Tibial nerve (tissue), 4 donors: ENCODE measurements at places on chromosomes 2 and 18.
A peak's percentile ranks its signal among the peaks of the same experiment; 100 is the strongest.

GRCh38 chr18:48356909-48357631 is 52.1 kb downstream of the ZBTB7C start:
- no peak for DNase-seq

DNA sequence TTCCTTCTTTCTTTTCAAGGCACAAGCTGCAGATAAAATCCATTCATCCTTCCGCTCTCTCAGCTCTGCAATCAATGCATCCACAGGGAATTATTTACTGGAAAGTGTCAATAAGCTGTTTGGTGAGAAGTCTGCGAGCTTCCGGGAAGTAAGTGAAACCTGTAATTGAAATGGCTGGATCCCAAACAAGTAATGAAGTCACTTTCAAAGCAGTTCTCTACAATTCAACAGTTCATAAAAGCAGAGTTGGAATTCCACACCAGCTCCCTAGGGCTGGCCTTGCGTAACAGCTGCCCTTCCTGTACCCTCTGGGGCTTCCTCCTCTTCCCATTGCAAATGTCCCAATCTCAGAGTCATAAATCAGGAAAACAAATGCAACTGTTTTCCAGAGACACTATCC is 9.6 kb downstream of the SERPINB2 start:
- DNase-seq = no peak

- DNase-seq = no peak
Measured at GRCh38 chr2:27250652-27251379, 12.0 kb downstream of the SLC30A3 start.

DNA sequence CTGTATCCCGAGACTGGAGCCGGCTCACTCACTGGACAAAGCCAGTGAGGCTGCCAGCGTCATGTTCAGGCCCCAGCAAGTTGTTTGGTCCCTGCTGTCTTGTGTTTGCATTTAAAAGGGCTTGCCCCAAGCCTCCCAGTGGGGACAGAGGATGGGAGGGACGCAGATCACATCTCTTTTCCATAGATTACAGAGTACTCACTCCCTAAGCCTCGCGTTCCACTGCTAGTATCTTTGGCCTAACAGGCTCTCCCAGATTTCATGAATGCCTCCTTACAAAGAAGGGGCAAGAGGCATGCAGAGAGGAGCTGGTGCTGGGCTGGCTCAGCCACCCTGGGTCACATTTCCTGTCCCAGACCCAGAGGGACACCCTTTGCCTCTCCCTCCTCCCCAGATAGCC is 59.1 kb downstream of the CMPK2 start:
- no peak for DNase-seq

GRCh38 chr2:60867007-60867406 is 14.4 kb upstream of the REL start:
- DNase-seq = no peak

DNA sequence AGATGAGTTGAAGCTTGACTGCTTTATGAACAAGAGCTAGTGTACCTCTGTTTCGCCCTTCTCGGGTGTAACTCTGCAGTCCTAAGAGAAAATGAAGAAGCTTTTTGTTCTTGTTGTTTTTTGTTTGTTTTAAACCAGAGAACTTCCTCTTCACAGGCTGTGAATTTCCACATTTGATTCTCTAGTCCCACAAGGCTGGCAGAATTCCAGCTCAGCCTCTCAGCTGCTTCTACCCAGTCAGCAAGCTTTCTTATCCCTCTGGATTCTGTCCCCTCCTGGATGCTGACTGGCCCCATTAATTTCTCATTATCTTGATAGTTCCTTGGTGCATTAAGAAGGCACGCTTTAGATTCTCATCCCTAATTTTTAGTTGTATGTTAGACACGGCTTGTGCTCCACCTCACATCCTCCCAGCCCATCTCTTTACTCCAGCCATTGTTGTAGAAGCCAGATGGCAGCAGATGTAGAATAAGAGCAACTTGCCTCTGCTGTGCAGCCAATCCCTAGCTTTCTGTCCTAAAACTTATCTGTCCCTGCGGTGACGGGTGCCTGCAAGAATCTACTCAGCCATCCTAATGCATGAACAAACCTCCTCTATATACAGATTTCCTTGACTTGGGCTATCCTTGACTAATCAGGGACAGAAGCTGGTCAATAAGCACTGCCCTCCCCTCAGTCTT is 12.3 kb upstream of the RESP18 start:
- peak; percentile 41 for DNase-seq
